Ecto neural progenitor cell (in vitro differentiated cells): ENCODE measurements at places on chromosomes 5 and 9.

GRCh38 chr5:67353500-67354450, 157.2 kb upstream of the CD180 start:
- no peak for DNase-seq

GRCh38 chr9:93590609-93591234, 14.3 kb downstream of the PHF2 start:
- DNase-seq: no peak

DNA sequence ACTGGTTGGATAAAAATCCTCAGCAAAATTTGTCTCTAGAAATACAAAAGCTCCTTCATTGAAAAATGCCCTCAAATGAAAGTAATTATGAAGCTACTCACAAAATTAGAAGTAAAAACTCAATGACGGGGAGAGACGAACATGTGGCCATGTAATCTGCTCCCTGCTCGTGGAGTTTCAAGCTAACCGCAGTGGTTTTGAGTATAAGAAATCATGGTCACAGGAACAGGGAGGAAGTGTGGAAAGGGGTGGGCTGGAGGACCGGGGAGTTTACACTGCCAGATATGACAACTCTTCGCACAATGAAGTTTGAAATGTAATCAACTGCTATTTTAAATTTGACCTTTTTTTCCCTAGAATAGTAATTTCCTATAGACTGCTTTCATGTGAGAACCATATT, 765.4 kb upstream of the DMAC1 start:
- no peak for DNase-seq

GRCh38 chr5:115490596-115490995, 54.0 kb downstream of the FEM1C start:
- DNase-seq: no peak

- DNase-seq: no peak
Observed at GRCh38 chr5:79859588-79859987, 131.5 kb downstream of the MTX3 start.
